CD8-positive, alpha-beta memory T cell (primary cell): ENCODE measurements at places on chromosomes 3 and 15. TPM values are rescaled to one million over a fixed set of nuclear protein-coding genes. Genes with fewer than 3 reads are reported as not detected.

PIGZ gene
- 0.31 TPM for total RNA-seq

- no peak for DNase-seq
Observed at GRCh38 chr15:58900631-58901030, 32.8 kb downstream of the SLTM start.

- no peak for DNase-seq
Observed at GRCh38 chr15:58541410-58542087, 109.8 kb downstream of the LIPC start.

TMCO5A gene
- not detected for total RNA-seq

DNA sequence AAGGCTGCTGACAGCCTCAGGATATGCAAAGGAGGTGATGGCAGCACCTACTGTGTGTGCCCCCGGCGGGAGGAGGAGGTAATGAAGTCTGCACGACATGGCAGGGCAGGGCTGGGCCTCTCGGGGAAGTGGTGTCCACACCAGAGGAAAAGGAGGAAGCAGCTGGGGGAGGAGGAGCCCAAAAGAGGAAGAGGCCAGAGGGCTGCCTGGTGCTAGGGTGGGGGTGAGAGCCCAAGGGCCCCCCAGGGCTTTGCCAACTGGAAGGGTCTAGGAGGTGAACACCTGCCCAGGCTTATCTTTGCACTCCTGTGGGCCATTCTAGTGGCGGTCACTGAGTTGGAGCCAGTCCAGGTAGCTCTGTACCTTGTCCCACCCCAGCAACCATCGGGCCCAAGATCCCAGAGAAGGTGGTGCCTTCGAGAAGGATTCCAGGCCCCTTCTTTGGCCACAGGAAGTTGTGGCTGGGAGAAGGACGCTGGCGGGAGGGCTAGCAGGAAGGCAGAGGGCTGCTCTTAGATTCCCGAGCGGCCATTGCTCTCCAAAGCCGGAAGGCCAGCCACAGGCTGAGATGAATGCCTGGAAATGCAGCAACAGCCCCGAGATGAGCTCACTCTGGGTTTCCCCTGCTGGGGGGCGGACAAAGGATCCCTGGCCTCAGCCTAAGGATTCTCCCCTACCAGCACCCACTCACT, 7.0 kb downstream of the GNAI2 start:
- peak; percentile 31 for DNase-seq

GRCh38 chr3:151210676-151211381, 7.8 kb upstream of the GPR171 start:
- DNase-seq, result no peak

GRCh38 chr3:141368062-141368924, at the start of gene ZBTB38:
Gene ZBTB38, plus strand, starts transcription at chr3:141368504. Its CDS starts 73,885 bp downstream, at chr3:141442389.
- no peak for DNase-seq
